Activated naive CD4-positive, alpha-beta T cell (primary cell): ENCODE measurements at places on chromosomes 2 and 18.

GRCh38 chr18:9321017-9321452, 13.5 kb upstream of the TWSG1 start:
- no peak for DNase-seq

DNA sequence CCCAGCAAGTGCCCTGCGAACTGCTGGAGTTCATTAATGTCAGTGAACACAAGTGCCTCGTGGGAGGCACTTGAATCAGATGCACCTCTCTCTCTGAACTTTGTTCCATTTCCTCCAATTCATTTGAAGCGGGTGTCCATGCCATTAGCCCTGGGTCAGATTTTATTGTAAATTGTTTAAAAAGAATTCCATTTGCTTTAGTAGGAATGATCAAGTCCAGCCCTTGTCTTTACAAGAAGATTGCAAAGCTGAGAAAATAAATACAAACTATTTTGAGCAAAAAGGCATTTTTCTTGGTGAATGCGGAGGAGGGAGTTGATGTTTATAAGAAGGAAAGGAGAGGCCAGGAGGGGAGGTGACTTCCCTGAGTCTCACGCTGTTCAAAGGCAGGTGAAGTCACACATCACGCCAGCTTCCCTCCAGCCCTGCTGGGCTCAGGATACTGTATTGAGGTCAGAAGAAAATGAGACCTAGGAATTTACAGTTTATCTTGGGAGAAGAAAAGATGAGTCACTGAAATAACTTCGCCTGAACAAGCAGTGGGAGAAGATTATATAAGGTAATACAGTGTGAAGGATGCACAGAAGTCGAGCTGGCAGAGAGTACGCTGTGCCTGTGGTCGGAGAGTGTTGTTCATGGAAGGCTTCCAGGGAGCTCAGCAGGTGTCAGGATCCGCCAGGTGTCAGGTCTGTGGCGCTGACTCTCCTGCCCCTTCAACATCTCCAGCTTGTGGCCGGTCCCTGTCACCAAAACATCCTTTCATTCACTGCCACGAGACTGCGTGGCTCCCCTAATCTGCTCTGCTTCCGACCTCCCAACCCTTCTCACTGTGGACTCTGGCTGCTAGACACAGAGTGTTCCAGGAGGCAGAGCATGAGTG, 36.5 kb downstream of the EFR3B start:
- DNase-seq = no peak

DNA sequence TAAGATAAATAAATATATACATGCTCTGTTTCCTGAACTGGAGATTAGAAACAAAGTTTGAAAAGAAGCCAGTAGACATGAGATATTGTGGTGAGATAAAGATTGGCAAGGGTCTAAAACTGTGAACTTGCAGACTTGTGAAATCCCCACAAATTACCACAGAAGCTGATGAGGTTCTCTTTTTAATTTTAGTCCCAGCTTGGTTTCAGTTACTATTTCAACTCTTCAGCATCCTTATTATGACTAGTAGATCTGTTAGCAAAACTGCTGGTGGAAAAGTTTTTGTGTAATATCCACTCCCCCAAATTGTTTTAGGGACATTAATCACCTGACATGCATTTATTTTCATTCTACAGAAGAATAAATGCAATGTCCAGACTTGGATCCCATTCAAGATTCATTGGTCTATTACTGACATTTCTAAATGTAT, 20.8 kb downstream of the RASGRP3 start:
- no peak for DNase-seq

GRCh38 chr18:71237641-71238040, 948.8 kb downstream of the SOCS6 start:
- no peak for DNase-seq

GRCh38 chr2:107358362-107358761, 468.3 kb upstream of the RGPD4 start:
- no peak for DNase-seq

DNA sequence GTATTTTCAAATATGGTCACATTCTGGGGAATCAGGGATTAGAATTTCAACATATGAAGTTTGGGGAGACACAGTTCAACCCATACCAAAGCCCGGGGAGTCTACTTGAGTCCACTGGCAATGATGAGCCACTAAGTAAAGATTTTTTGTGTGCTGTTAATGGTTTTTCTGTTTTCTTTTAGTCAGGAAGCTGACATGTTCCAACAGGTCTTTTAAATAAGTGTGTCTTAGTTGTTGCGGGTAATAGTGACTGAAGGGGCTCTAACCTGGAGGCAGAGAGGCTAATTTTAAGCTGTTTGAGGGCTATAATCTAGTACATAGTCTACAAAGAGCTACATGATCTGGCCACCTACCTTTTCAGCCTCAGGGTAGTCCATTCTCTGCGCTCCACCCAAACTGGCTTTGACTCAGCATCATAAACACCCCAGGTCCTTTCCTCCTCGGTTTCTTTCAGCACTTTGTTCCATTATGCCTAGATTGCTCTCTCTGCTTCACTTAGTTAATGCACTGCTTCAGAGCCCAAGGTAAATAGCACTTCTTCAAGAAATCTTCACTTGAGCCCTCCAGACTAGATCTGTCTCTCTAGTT, 17.6 kb upstream of the UBE2E3 start:
- DNase-seq = no peak

DNA sequence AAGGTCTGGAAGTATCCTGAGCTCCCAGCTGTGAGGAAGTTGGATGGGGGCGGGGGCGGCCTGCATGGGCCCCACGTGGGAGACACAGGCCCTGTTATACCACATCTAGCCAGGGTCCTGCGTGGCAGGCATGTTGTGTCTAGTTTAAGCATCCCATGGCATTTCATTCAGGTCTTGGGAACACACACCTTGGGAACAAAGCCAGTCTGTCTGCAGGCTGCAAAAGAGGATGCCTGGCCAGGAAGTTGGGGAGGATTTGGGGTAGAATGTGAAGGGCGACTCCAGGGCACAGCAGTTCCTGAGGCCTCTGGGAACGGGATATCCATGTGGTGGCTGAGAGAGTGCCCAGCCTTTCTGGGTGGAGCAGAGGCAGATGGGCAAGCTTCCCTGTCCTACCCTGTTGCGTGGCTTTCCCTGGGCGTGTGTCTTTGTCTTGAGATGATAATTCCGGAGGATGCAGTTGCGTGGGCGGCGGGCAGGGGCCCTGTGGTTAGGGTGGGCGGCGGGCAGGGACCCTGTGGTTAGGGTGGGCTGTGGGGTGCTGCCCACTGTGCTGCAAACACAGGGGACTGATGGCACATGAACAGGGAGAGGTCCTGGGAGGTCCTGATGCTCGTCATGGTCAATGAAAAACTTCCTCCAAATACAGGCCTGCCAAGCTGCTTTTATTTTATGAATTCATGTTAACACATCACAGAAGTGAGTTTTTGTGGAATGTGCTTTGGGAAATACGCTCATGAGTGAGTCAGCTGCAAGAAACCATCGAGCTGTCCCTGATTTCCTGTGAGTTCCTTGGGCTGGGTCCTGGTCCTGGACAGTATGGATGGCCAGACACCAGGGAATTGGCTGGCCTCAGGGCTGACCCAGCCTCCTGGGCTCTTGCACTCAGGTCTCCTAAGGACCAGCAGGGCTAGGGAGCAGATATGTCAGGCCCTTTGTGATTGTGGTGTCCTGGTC, 90.0 kb upstream of the HS6ST1 start:
- DNase-seq = no peak

DNA sequence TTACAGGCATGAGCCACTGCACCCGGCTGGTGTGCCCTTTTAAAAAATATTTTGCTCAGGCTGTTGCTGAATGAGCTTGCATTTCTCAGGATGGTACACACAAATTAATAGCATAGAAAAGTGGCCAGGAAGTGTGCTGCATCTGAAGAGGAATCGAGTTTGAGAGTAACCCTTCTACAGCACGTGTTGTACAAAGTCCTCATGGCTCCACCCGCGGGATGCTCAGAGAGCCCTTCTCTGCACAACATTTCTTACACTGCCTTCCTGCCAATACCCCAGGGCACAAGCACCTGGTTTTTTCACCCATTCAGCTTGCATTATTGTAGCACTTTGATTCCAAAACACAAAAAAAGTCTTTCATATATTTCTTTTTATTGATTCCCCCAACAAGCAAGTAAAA, 90.1 kb upstream of the NEDD4L start:
- no peak for DNase-seq

GRCh38 chr2:240066489-240066888, 13.2 kb upstream of the OR6B3 start:
- no peak for DNase-seq

GRCh38 chr18:57207124-57207916, 60.4 kb downstream of the BOD1L2 start:
- no peak for DNase-seq

DNA sequence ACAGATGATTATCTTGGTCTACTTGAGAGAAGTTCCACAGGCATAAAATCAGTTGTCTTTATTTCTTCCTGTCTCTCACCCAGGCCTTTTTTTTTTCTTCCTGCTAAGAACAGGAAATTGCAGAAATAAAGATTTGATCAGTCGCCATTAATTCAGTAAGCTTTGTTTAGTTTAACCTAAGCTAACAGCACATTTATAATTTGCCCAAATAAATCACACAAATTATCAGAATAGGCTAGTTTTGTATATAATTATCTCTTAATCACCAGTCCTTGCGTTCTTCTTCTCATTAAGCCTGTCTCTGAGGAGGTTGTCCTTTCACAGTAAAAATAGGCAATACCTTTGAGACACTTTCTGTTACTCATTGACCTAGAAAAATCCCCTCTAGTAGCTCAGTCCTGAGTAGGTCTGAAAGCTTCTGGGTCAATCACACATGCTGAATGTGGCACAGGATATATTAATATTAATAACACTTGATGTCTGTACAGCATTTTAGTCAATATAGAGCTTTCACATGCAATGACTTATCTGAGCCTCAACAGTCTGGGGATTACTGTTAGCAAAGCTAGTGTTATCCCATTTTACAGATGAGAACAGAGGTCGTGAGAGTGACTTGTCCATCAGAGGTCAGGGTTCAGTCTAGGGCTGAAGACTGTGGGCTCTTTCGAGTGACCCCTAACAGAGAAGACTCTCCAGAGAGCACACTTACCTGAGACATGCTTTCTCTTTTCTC, 11.2 kb upstream of the STK17B start:
- no peak for DNase-seq

DNA sequence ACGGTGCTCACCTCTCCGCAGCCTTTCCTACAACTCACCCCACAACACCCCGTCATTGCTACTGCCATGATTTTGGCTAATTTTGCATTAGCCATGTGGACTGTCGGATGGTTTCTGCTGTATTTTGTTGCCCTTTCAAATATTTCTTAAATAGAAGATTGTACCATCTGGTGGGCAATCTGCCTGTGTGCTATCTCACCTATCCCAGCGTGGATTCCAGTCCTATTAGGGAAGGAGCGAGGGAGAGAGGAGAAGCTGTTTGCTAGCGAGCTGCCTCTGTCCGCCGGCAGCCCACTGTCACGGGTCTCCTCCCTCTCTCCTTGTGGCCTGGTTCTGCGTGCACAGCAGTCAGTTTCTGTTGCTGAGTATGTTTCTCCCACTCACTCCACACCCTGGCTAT, 336.2 kb downstream of the TXNL1 start:
- DNase-seq = no peak

DNA sequence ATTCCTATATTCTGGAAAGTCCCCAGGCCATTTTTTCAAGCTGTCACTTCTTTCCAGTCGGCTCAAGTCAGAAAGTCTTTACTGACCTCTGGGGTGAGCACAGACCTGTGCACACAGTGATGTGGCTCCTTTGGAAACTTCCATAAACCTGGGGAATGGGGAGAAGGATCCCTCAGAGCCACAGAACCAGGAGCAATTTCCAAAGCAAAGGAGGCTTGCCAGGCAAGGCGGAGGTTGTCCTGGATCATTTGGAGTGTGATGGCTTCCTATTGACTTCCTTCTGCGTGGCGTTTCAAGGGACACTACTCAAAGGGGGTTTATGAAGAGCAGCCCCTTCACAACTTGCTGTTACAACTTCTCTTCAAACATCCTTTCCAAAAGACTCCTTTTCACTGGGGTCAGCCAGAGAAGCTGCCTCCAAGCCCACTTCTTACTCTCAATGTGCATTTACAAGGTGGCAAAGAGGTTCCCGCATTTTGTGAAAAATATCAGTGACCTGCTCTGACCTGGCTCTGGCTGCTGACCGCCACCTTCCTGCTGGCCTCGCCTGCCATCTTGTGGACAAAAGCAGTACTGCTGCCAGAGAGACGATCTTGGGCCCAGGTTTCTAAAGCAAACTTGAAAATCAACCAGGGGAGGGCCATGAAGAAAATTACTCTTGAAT, 18.2 kb upstream of the TMEM247 start:
- DNase-seq = peak; percentile 60

- DNase-seq = no peak
Observed at GRCh38 chr18:50183556-50183955, 11.4 kb downstream of the MYO5B start.

GRCh38 chr2:460861-461260, 173.0 kb upstream of the ALKAL2 start:
- no peak for DNase-seq

- DNase-seq = no peak
Observed at GRCh38 chr18:54590945-54591344, at the start of gene DYNAP. DYNAP (plus strand) TSS chr18:54591245; CDS start chr18:54591283, 38 bp downstream.

DNA sequence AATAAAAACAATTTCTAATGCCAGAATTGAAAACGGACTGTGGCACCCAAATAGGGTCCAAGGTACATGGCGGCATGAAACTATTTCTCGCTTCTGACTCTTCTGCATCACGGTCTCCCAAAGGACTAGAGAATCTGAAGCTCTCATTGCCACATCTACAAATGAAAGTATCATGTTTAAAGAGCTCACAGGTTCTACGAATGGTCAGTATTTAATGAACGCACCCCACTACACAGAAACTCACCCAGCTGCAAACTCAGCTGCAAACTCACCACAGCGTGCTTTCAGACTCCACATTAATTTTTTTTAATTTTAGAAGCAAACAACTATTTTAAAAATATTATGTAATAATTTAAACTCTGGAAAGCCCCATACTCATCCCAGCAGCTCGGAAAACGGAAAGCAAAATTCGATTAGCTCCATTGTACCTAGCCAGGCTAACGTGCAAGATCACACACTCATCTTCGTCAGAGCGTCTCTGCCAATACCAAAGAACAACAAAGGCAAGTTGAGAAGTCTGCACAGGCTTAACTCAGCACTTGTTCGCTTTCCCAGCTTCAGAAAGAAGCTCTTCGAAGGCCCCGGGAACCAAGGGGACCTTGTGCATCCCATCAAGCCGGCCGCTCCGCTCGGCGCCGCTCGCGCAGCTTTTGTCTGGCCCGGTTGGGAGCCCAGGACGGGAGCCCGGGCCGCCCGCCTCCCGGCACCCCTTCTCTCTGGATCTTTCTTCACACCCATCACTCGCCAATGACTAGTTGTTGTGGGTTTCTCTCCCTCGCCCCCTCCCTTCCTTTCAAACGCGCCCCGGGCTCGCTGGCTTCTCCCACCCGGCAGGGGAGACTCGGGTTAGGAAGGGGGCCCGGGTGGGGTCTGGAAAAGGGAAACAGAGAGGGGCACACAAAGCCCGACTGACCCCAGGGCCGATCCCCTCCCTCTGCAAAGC, 785 bp downstream of the CLASP1 start:
- peak; percentile 24 for DNase-seq

- DNase-seq = no peak
Observed at GRCh38 chr2:136175868-136176267, 57.9 kb upstream of the CXCR4 start.

DNA sequence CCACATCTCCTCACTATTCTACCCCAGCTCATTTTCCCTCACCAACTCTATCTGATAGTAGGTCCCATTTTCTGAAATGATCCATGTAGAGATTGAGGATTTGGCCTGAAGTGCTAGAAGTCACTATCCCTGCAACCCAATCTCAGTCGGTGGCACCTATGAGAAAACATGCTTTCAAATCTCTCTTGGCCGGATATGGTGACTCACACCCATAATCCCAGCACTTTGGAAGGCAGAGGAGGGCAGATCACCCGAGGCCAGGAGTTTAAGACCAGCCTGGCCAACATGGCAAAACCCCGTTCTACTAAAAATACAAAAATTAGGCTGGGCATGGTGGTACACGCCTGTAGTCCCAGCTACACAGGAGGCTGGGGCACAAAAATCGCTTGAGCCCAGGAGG, 19.1 kb upstream of the MARCHF4 start:
- no peak for DNase-seq
